ENCODE measurements at places on chromosomes 12 and 14. TPM values are rescaled to one million over a fixed set of nuclear protein-coding genes. Genes with fewer than 3 reads are reported as not detected.

- DNase-seq, result no peak
Observed at GRCh38 chr14:32205984-32206383, 2.9 kb upstream of the RNU6-8 start.

The CPNE6 gene
- polyA plus RNA-seq, result not detected

DNA sequence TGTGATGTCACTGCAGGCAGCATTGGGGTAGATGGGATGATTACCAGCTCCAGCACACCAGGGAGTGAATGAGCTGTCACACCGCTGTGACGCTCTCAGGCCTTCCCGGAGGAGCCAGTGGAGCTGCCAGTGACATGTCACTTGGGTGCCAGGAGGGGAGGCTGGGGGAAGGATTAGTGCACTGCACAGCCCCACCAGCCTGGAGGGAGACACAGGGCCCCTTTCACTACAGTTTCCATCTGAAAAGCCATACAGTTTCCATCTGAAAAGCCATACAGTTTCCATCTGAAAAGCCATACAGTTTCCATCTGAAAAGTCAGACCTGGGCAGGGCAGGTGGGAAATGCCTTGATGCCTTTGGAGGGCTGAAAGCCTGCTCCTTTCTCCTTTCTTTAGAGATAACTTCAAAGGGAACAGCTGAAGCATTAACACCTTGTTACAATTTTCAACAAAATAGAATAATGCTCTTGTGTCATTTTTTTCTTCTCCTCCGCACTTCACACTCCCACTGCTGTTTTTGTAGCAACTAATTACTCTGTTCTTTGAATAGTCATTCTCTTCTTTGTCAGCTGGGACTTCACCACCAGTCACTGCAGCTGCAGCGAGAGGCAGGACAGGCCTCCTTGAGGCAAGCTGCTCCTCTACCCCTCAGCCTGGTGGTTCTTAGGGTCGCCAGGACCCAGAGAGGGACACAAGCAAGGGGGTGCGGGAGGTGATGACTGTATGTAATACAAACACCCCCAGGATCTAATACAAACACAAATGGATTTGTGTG is 256.9 kb upstream of the RGS6 start:
- DNase-seq, result no peak

GRCh38 chr14:92630367-92630766 is 116.8 kb downstream of the RIN3 start:
- DNase-seq, result no peak

GRCh38 chr14:94406910-94407309 is 18.5 kb upstream of the SERPINA1 start:
- no peak for DNase-seq

- no peak for DNase-seq
Observed at GRCh38 chr12:71125949-71126348, 31.9 kb downstream of the TSPAN8 start.

DNA sequence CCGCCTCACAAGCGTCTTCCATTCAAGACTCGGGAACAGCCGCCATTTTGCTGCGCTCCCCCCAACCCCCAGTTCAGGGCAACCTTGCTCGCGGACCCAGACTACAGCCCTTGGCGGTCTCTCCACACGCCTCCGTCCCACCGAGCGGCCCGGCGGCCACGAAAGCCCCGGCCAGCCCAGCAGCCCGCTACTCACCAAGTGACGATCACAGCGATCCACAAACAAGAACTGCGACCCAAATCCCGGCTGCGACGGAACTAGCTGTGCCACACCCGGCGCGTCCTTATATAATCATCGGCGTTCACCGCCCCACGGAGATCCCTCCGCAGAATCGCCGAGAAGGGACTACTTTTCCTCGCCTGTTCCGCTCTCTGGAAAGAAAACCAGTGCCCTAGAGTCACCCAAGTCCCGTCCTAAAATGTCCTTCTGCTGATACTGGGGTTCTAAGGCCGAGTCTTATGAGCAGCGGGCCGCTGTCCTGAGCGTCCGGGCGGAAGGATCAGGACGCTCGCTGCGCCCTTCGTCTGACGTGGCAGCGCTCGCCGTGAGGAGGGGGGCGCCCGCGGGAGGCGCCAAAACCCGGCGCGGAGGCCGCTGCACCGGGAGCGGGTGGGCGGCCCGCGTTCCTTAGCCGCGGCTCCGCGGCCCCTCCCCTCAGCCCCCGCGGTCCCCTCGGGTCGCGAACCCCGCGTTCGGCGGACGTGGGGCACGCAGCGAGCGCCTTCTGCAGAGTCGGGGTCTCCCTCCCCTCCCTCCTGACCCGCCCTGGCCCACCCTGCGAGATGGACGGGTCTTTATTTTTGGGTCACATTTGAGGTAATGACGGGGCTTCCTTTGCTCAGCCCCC is at the start of gene UBC:
Gene UBC, minus strand, starts transcription at position 259 of the 847 bp plus-strand sequence. CDS start 879 bp downstream, outside the sequence.
- DNase-seq, result peak; percentile 89

Measured in left renal cortex interstitium (tissue), 4 donors.